Fibroblast of lung (primary cell): ENCODE measurements at places on chromosomes 12 and 14.

DNA sequence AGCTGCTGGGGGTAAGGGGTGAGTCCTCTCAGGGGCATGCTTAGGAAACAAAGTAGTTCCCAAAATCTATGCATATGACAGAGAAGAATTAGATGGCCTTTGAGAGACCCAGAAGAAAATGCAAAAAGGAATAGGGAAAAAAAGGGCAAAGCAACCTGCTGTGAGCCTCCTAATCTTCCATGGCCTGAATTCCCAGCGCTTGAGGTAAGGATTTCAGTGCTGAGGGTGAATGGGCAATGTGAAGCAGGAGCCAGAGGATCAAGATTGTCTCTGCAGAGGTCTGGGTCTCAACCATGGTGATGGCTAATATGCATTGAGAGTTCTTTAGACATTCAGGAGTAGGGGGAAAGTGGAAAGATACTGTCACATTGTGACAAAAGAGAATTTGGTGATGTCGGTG is 31.5 kb downstream of the GPR65 start:
- no peak for DNase-seq

- no peak for DNase-seq
Observed at GRCh38 chr14:88815980-88816379, 8.5 kb upstream of the TTC8 start.

- DNase-seq = no peak
Observed at GRCh38 chr12:65125975-65126374, 4.9 kb upstream of the WIF1 start.

DNA sequence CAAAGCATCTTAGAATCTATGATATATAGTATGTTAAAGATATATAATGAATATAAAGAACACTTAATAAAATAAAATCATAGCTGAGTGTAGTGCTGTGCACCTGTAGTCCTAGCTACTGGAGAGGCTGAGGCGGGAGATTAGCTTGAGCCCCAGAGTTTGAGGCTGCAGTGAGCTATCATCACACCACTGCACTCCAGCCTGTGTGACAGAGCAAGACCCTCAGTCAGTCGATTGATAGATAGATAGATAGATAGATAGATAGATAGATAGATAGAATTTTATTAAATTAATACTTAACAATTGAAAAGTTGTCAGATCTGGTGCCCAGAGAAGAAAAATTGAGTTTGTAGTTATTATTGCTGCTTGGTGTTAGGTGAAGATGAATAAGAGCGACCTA is 40.0 kb downstream of the CNOT2 start:
- no peak for DNase-seq

DNA sequence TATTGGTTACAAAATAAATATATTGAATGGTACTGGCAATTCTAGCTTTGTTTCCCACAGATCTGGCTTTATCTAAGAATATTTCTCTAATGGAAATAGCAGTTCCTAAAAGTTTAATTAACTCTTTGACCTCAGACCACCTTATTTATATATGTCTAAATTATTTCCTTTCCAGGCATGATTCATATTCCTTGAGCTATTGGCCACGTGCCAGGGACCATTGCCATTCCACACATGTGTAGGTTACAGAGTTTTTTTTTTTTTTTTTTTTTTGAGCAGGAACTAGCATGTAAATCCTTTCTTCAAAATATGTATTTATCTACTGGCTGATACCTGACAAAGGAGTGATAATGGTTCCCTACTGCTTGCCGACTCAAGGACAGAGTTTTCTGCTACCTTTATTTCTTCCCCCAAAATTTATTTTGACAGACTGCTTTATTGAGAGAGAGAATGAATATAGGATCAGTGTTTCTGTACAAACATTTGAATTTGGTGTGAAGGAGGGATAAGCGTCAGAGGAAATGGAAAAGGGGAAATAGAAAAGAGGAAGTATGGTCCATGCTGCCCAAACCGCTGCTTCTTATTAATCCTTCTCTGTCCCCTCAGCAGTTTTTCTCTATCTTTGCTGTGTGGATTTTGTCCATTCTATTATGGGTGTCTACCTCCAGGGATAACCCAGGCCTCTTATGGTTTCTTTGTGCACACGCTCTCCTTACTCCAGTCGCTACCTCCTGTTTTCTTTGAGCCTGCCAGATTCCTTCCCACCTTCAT is 36.4 kb downstream of the PDE3A start:
- DNase-seq = peak; percentile 25

DNA sequence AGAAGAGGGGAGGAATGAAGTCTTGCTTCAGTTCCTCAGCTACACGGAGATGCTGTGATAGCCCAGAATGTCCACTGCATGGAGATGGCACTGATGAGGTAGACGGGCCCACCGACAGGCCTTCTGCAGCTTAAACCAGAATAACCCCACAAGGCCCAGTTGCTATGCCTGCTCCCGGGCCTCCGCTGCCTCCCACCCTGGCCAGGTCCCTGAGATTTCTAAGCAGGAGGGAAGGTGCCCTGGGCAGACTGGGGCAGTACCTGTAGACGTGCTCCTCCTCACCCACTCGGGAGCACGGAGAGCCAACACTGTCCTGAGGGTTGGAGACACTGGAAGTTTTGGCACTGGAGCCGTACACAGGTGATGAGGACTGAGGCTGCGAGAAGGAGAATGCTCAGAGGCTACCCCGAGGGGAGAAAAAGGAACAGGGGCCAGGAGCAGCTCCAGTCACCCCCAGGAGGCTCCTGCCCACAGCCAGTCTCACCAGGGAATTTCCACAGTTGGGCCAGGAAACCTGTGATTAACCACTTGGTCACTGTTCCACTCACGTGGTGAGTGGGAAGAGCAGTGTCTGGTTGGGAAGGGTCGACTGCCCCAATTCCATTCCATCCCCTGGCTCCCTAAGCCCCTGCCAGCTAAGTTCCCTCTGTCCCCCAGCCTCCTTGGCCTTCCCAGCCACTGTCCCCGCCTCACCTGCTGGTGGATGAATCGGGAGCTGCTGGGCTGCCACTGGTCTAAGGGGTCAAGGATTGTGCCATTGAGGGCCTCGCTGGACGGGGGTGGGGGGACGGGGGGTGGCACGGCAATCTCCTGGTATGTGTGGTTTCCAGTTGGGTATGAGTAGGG is 22.8 kb upstream of the RPLP0 start:
- no peak for DNase-seq

DNA sequence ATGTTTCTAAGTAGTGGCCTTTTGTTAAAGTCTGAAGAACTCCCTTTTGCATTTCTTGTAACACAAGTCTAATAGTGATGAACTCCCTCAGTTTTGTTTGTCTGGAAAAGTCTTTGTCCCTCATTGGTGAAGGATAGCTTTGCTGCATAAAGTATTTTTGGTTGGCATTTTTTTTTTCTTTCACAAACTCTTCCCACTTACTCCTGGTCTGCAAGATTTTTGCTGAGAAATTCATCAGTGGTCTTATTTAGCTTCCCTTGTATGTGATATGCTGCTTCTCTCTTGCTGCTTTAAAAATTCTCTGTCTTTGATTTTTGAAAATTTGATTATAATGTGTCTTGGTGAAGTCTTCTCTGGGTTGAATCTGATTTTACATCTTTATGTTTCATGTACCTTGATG is 22.7 kb downstream of the TRMT5 start:
- no peak for DNase-seq

DNA sequence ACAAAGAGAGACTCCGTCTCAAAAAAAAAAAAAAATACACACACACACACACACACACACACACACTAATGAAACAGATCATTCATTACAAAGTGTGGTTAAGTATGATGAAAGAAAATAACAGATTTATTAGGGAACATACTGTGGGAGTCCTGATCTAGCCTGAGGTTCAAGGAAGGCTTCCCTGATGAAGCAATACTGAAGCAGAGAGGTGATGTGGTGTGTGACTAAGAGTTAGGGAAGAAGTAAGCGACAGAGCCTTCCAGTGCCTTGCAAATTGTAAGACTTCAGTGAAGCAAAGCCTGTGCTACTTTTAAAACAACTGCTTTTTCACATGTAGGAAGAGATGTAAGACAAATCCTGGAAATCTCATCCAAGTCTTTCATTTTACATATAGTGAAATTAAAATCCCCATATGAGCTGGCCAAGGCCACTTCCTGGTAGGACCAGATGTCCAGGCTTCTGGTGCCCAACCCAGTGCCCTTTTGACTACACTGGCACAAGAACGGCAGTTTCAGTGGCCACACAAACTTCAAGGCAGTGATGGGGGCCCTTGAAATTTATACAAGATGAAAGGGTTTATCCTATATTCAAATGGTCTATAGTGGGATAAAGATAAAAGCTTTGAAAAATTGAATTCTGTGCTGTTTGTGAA is 86.2 kb downstream of the STON2 start:
- DNase-seq = peak; percentile 9

DNA sequence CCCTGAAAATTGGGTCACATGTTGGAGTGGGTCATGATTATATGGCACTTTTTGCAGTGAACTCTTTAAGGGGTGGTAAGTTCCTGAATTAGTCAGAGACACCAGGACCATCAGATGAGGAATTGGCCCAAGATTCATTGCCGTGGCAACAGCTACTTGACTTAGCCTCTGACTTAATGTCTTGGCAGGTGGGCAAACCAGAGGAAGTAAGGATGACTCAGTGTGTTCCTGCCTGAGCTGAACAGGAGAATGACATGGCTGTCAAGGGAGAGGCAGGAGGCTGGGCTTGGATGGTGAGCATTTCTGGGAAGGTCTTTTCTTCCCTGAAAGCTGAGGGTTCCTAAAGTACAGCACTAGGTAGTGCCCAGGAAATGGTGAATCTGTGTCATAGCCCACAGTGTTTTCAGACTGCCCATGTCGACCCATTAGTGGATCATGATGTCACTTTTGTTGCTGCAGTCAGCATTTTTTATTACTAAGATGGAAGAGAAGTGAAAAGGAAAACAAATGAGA is 170.1 kb upstream of the PWP1 start:
- DNase-seq = peak; percentile 99

DNA sequence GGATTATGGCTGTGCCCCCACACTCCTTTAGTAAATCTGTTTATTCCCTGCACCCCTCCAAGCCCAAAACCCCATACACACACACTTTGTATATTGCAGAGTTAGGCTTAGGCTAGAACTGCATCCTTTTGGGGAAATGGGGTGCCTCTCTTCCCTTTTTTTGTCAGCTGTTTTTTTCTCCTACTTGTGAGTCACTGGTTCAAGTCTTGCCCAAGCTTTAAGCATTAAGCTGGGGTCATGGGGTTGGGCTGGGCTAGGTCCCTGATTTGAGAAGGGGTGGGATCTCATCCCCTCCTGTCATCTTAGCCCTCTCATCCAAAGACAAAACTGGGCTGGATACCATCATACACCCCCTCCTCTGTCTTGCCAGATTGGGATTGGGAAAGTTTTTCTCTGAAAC is 1.6 kb downstream of the LRP1 start:
- DNase-seq = peak; percentile 57

- no peak for DNase-seq
Observed at GRCh38 chr12:71567537-71567936, 96.1 kb downstream of the ZFC3H1 start.

DNA sequence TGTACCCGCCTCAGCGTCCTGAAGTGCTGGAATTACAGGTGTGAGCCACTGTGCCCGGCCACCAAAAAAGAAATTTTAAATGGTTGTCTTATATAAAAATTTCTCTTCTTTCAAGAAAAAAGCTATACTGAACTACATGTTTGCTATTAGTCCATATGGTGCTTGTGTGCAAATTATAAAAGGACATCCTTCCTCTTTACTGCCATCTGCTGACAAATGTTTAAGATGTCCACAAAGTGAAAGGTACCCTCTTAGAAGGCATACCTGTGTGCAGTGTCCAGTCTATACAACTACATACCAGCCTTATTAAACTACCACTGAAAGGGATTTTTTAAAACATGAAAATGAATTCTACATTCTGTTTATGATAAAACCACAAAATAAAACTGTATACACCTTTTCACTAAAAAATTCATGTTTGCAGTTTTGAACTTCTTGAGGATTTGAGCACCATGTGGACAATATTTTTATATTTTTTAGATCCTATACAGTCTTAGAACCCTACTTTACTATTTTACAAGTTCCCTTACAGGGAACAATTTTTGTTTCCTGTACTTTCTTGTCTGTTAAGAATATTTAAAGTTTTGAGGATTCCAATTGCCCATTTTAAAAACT is 32.8 kb upstream of the TOMM20L start:
- DNase-seq = peak; percentile 14

GRCh38 chr14:92223025-92223424 is 99.9 kb upstream of the SLC24A4 start:
- no peak for DNase-seq

GRCh38 chr12:25376985-25377384 is 126.3 kb upstream of the KRAS start:
- DNase-seq = no peak

GRCh38 chr12:131829791-131830334 is 1.7 kb downstream of the MMP17 start:
- no peak for DNase-seq

DNA sequence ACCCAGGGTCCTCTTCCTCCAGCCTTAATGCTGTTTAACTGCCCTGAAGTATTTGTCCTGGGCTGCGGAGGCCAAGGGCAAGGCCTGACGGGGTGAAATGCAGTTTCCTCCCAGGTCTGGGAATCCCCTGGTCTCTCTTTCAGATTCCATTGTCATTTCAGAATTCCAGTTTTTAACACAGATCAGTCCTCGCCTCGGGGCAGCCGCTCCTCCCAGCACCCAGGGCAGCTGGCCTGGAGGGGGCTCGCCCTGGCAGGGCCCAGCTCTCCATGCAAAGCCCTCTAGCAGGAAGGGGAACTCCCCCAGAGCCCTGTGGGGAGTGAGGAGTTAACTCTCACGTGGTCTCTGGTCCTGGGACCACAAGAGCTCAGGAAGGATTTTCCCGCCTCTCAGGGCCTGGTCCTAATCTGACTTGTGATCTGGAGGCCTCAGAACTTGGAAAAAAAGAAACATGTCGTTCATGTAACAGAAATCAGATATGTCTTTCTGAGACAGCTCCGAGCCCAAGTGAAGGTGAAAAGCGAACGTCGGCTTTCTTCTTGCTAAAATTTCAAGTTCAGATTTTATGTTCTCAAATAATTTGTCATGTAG is 265.6 kb upstream of the SFSWAP start:
- no peak for DNase-seq

- no peak for DNase-seq
Observed at GRCh38 chr14:81440041-81440440, 39.9 kb upstream of the STON2 start.

- DNase-seq = peak; percentile 33
Observed at GRCh38 chr14:87615822-87616679, 376.9 kb downstream of the GALC start.

GRCh38 chr14:57869617-57870016 is 3.7 kb upstream of the SLC35F4 start:
- DNase-seq = no peak

- DNase-seq = no peak
Observed at GRCh38 chr12:40208707-40209446, 15.9 kb upstream of the LRRK2 start.

GRCh38 chr12:64549108-64549507 is 61.2 kb upstream of the RASSF3 start:
- no peak for DNase-seq

GRCh38 chr14:50667996-50668825 is at the start of gene SAV1:
SAV1 (minus strand) TSS chr14:50668306; CDS start chr14:50667967, 339 bp downstream.
- DNase-seq = peak; percentile 92

- DNase-seq = no peak
Observed at GRCh38 chr12:12534166-12534866, 28.3 kb downstream of the DUSP16 start.
